Endothelial cell (in vitro differentiated cells): ENCODE measurements at places on chromosomes 12 and 14. TPM values are rescaled to one million over a fixed set of nuclear protein-coding genes. Genes with fewer than 3 reads are reported as not detected.
A peak's percentile ranks its signal among the peaks of the same experiment; 100 is the strongest.

The TPH2 gene
- 0.10 TPM for total RNA-seq

DNA sequence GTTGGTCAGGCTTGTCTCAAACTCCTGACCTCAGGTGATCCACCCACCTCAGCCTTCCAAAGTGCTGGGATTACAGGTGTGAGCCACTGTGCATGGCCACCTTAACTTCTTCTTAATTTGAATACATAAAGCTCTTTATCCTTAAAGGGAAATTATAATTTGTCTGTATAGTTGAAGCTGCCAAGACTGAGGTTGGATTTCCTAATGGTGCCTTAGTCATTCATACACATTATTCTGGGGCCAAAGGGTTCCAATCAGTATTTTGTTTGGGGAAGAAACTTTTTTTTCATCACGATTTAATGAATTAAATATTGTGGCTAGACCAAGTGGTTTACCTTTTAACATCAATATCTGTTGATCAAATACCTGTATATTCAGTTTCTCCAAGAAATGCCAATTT is 135.9 kb downstream of the SYT1 start:
- H3K27me3 ChIP-seq: no peaks in the 10 kb centered on the region
- DNase-seq: no peak
- no peak overlapping the region for H3K4me3 ChIP-seq
- no peak overlapping the region for H3K27ac ChIP-seq

The ENDOU gene
- 1.6 TPM for total RNA-seq

GRCh38 chr12:41768456-41768855 is 376.2 kb downstream of the GXYLT1 start:
- no peak for DNase-seq
- H3K4me1 ChIP-seq: no peaks in the 10 kb centered on the region
- H3K27ac ChIP-seq: no peak overlapping the region
- no peak overlapping the region for H3K4me3 ChIP-seq

DNA sequence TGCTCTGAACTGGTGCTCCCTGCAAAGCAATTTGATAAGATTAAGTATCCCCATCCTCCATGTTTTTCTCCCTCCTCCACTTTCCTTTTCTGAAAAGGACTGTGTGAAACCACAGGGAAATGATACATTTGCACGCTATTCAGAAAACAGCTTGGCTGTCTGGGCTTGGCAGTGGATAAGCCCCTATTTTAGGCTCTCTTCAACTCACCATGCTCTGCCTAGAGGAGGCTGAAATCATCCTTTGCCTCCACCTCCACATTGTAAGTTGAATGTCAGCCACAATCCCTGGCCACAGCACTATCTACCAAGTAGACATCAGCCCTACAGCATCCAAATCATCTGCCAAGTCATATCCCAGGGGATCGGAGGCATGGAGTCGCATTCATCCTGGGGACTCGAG is 642.3 kb downstream of the RPS29 start:
- no peaks in the 10 kb centered on the region for H3K4me1 ChIP-seq
- H3K36me3 ChIP-seq: no peaks in the 10 kb centered on the region
- H3K27ac ChIP-seq: no peak overlapping the region
- no peaks in the 10 kb centered on the region for H3K27me3 ChIP-seq
- no peak overlapping the region for H3K4me3 ChIP-seq
- DNase-seq: no peak

- H3K36me3 ChIP-seq: no peaks in the 10 kb centered on the region
- H3K4me1 ChIP-seq: no peaks in the 10 kb centered on the region
- H3K4me3 ChIP-seq: no peak overlapping the region
- DNase-seq: no peak
These were observed 68.3 kb downstream of the METTL25 start for GRCh38 chr12:82426586-82426985.

DNA sequence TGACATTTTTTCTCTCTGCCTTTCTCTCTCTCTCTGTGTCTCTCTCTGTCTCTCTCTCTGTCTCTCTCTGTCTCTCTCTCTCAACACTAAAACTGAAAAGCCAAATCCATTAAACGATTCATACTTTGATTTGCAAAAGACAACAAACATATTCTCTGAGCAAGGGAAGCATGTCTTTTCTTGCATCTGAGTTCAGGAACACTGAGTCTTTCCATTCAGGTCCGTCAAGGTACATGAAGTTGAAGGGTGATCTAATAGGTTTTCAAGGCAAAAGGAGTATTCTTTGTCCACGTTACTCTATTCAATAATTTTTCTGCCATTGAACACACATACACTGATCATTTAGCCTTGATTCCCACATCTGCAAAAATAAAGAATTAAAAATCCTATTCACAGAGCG is 900.9 kb downstream of the BCL11B start:
- H3K4me1 ChIP-seq: no peaks in the 10 kb centered on the region
- H3K27ac ChIP-seq: no peak overlapping the region
- H3K4me3 ChIP-seq: no peak overlapping the region
- DNase-seq: no peak

The SERPINA10 gene
- not detected for total RNA-seq

The OASL gene
- total RNA-seq: not detected

DNA sequence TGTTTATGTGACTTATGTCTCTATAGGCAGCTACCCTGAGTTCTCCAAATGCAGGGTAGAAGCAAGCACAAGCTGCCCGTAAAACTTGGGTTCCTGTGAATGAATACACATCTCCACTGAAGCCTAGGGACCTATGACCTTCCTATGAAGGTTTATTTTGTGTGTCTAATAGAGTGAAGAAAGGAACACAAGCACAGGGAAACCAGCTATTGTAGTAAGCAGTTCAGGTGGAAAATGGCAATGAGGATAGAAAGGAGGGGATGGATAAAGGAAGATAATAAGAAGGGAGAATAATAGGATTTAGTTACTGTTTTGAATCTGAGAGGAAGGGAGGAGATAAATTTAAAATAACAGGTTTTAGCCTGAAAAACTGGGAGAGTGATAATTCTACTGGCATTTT is 2.4 kb downstream of the PFKM start:
- H3K4me1 ChIP-seq: peaks cover 21% of the 10 kb centered on the region
- H3K4me3 ChIP-seq: no peak overlapping the region
- H3K36me3 ChIP-seq: peaks cover 15% of the 10 kb centered on the region
- H3K27ac ChIP-seq: no peak overlapping the region

The SLC6A15 gene
- total RNA-seq: 5.3 TPM

GRCh38 chr12:91877456-91878235 is 268.0 kb downstream of the BTG1 start:
- peaks cover 3% of the 10 kb centered on the region for H3K27me3 ChIP-seq
- no peak overlapping the region for H3K27ac ChIP-seq
- no peak overlapping the region for H3K4me3 ChIP-seq
- DNase-seq: no peak
- peaks cover 14% of the 10 kb centered on the region for H3K4me1 ChIP-seq

GRCh38 chr14:55401751-55402150 is 9.9 kb downstream of the ATG14 start:
- H3K36me3 ChIP-seq: no peaks in the 10 kb centered on the region
- no peaks in the 10 kb centered on the region for H3K27me3 ChIP-seq
- H3K4me1 ChIP-seq: no peaks in the 10 kb centered on the region
- H3K27ac ChIP-seq: no peak overlapping the region

DNA sequence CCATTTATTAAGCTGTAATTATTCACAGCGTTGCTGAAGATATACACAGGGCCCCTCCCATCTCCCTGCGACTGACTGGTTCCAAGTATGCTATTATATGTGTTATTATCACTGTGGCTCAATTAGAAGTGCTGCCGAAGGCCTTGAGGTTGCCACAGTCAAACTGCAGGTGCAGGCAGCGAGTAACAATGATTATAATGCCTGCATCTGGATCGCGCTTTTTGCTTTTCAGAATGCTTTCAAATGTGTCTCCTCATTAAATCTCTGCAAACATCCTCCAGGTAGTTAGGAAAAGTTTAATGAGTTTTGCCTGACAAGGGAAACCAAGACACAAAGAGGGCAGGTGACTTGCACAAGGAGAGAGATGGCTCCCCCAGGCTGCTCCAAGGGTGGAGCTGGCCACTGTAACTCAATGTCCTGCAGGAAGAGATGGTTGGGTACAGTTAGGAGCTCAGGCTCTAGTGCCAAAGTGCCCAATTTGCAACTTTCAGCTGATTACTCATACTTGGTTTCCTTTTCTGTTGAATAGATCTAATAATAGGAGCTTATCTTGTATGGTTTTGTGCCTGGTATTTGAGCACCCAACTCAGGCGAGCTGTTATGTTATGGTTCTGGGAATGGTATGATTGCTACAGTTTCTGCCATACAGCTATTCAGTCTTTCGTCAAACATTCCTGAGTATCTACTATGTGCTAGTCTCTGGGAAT is 1.7 kb upstream of the SYNE3 start:
- no peak for DNase-seq
- H3K4me1 ChIP-seq: no peaks in the 10 kb centered on the region
- H3K36me3 ChIP-seq: no peaks in the 10 kb centered on the region

- peak; percentile 10 for DNase-seq
- H3K27me3 ChIP-seq: peaks cover 1% of the 10 kb centered on the region
- peak overlapping the region; percentile 81 for H3K27ac ChIP-seq
- peaks cover 7% of the 10 kb centered on the region for H3K4me1 ChIP-seq
- peaks cover 29% of the 10 kb centered on the region for H3K36me3 ChIP-seq
These were observed 32.1 kb downstream of the TECPR2 start for GRCh38 chr14:102394717-102395375.

The DHRS2 gene
- total RNA-seq: not detected

DNA sequence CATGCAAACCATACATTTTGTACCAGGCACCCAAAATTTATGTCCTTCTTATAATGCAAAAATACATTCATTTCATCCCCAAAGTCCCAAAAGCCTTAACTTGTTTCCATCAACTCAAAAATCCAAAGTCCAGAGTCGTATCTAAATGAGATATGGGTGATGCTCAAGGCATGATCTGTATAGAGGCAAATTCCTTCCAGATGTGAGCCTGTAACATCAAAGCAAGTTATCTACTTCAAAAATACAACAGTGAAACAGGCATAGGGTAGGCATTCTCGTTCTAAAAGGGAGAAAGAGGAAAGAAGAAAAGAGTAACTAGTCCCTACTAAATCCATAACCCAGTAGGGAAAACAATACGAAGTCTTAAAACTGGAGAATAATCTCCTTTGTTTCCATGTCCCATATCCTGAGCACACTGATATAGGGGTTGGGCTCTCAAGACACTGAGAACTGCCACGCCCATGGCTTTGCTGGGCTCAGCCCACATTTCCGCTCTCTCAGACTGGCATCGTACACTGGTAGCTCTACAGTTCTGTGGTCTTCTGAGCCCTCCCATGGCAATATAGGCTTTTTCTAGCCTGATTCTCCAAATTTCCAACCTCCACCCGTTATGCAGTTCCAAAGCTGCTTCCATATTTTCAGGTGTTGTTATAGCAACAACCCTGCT is 232.8 kb downstream of the TMTC2 start:
- no peaks in the 10 kb centered on the region for H3K27me3 ChIP-seq
- H3K4me1 ChIP-seq: no peaks in the 10 kb centered on the region
- no peaks in the 10 kb centered on the region for H3K36me3 ChIP-seq
- H3K27ac ChIP-seq: no peak overlapping the region
- no peak for DNase-seq
- no peak overlapping the region for H3K4me3 ChIP-seq

The PPP1CC gene
- total RNA-seq: 152 TPM

DNA sequence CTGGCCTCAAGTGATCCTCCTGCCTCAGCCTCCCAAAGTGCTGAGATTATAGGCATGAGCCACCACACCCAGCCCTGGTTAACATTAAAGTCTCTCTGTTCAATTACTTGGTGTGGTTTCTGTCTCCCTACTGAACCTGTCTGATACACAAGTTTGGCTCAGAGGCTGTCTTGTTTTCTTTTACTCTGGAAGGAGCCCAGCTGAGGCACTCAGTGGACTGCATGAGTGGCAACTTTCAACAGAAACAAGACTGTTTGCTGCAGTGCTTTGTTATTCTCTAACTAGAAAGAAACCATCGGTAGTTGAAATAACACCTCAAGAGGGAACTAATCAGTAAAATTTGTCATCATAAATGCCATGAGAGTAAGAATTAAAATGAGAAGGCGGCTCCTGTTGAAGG is 238.7 kb downstream of the FOXN3 start:
- no peak overlapping the region for H3K4me3 ChIP-seq
- no peak overlapping the region for H3K27ac ChIP-seq
- H3K36me3 ChIP-seq: peaks cover 19% of the 10 kb centered on the region
- H3K27me3 ChIP-seq: peaks cover 3% of the 10 kb centered on the region
- H3K4me1 ChIP-seq: peaks cover 5% of the 10 kb centered on the region
- no peak for DNase-seq

The ADCY4 gene
- total RNA-seq: 74.6 TPM

DNA sequence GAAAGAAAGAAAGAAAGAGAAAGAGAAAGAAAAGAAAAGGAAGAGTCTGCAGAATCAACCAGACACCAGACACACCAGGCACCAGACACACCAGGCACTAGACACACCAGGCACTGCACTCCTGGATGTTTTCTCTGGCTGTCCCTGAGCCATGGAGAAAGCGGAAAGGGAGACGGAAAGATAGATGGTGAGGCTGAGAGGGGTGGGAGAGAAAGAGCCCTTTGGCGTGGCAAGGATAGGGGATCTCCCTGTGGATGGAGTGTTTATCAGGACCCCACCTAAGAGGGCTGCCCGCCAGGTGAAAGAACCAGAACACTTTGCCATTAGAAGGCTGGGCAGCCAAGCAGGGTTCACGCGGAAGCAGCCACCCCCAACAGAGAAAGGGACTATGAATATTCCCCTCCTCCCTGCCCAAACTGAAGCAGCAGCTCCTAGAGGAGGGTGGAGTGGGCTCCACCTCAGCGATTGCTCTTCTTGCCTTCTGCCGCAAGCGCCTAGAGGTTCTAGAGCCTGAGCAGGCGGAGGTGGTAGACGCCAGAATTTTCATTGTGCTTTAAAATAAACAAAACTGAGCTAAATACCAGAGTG is 13.4 kb downstream of the ST8SIA1 start:
- H3K4me1 ChIP-seq: peaks cover 8% of the 10 kb centered on the region
- DNase-seq: no peak
- no peak overlapping the region for H3K4me3 ChIP-seq
- H3K27me3 ChIP-seq: no peaks in the 10 kb centered on the region
- H3K27ac ChIP-seq: no peak overlapping the region
- no peaks in the 10 kb centered on the region for H3K36me3 ChIP-seq

The MYO1H gene
- total RNA-seq: 4.4 TPM

The SINHCAF gene
- 205 TPM for total RNA-seq

GRCh38 chr12:108838194-108839017 is 19.0 kb downstream of the SSH1 start:
- H3K36me3 ChIP-seq: peaks cover 54% of the 10 kb centered on the region
- DNase-seq: peak; percentile 84
- H3K27me3 ChIP-seq: no peaks in the 10 kb centered on the region
- H3K27ac ChIP-seq: peak overlapping the region; percentile 100
- H3K4me3 ChIP-seq: peak overlapping the region; percentile 81

DNA sequence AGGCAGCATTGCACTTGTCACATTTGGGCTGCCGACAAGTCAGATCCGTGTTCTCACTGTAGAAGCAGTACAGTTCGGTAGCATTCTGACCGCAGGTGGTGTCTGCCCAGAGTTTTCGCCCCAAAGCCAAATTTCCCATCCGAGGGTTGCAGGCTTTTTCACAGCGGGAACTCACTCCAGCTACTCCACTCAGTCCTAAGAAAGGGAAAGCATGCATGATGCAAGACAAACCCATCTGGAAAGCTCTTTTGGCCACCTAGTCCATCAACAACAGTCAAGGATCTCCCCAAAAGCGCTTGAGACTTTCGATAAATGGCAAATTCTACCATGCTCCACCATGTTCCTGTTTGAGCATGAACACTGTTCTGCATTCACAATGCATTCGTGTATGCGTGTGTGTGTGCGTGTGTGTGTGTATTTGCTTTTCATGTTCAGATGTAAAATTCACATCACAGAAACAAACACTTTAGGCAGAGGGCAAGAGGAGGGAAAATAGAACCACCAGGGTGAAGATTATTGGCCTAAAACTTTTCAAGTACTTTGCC is 3.2 kb downstream of the NTN4 start:
- H3K36me3 ChIP-seq: no peaks in the 10 kb centered on the region
- no peak overlapping the region for H3K4me3 ChIP-seq
- peaks cover 12% of the 10 kb centered on the region for H3K27me3 ChIP-seq
- H3K4me1 ChIP-seq: peaks cover 4% of the 10 kb centered on the region
